ENCODE measurements at places on chromosomes 6 and 20.

DNA sequence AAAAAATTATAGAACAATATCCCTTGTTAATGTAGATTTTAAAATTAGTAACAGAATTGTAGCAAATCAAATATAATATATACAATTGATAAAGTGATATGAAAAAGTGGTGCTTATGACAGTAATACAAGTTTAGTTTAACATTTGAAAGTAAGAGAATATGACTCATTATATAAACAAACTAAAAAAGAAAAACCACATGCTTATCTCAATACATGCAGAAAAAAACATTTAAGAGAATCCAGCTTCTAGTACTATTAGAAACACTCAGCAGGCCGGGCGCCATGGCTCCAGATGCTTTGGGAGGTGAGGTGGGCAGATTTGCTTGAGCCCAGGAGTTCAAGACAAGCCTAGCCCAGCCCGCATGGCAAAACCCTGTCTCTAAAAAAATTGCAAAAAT, 60.7 kb upstream of the LAMA2 start:
- no peak for DNase-seq

DNA sequence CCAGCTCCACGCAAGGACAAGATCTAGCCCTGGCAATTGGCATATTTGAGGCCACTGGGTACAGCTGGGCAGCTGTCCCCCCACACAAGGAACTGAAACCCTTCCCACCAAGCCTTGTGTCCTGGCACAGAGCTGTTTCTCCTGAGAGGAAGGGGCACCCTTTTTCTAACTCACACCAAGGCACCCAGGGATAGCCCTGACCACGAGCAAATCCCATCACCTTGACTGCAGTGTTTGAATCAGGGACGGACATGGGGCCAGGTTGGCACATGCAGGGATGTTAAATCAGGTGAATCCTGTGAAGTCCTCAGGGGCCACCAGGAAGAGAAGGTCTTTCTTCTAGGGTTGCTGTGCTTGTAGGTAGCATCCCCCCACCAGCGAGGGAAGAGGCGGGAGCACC, 246.6 kb downstream of the PREX1 start:
- no peak for DNase-seq

DNA sequence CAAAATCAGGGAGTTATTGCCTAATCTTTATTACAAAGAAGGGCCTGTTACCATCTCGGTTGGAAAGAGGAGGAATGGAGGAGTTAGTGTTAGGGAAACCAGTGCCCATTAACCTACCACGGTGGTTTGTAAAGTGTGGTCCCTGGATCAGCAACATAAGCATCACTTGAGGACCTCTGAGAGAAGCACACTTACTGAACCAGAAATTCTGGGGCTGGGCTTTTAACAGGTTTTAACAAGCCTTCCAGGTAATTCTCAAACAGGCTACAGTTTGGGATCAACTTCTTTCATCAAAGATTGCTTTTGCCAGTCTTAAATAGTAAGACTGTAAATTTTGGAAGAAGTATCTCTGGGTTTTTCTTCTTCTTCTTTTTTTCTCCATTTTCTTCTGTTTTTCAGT, 329.5 kb upstream of the JAG1 start:
- no peak for DNase-seq

- no peak for DNase-seq
These were observed 39.8 kb downstream of the ADTRP start for GRCh38 chr6:11738661-11739375.

DNA sequence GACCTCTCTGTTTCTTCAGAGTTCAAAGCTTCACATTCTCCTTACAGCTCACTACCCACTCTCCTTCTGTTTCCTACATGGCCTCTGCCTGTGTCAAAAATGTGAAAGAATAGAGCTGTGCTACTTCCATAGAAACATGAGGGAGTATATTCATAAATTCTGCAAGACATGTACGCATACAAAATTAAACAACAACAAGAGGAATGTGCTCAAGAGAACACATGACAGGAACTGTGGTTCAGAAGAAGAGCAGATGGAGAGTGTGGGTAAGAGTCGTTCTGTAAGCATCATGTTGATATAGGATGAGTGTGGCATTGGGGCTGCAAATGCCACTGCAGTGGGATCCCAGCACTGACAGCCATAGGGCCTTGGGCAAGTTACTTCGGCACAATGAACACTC, 266.6 kb upstream of the SASH1 start:
- DNase-seq = no peak

DNA sequence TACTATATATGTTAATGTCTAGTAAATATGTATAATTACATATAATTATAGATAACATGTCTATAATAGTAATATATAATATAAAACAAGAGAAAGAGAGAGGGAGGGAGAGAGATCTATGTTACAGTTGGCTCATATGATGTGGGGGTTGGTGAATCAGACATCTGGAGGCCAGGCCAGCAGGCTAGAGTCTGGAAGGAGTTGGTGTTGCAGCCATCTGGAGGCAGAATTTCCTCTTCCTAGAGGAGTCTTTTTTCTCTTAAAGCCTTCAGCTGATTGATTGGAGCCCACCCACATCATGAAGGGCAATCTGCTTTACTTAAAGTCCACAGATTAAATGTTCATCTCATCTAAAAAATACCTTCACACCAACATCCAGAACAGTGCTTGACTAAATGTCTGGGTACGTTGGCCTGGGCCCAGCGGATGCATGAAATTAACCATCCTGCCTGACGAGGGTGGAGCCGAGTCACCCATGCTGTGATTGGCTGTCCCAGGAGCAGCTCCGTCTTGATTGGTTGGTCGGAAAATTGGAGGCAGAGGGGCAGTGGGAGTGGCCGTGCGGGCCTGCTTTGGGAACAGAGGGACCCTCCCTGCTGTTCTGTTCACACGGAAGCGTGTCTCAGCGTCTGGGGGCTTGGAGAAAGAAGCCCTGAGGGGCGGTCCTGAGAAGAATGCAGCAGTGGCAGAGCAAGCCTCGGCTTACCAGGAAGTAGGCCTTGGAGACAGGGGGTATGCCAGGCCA, 392.4 kb downstream of the QKI start:
- DNase-seq = no peak

GRCh38 chr6:125114248-125114858, 39.2 kb upstream of the TPD52L1 start:
- DNase-seq = no peak

GRCh38 chr6:157293780-157294179, 29.5 kb downstream of the TMEM242 start:
- DNase-seq = no peak

- DNase-seq = peak; percentile 77
These were observed 10.0 kb upstream of the ARMC2 start for GRCh38 chr6:108838101-108838717.

- DNase-seq = no peak
These were observed 1.3 kb downstream of the PTK7 start for GRCh38 chr6:43077333-43077809.

DNA sequence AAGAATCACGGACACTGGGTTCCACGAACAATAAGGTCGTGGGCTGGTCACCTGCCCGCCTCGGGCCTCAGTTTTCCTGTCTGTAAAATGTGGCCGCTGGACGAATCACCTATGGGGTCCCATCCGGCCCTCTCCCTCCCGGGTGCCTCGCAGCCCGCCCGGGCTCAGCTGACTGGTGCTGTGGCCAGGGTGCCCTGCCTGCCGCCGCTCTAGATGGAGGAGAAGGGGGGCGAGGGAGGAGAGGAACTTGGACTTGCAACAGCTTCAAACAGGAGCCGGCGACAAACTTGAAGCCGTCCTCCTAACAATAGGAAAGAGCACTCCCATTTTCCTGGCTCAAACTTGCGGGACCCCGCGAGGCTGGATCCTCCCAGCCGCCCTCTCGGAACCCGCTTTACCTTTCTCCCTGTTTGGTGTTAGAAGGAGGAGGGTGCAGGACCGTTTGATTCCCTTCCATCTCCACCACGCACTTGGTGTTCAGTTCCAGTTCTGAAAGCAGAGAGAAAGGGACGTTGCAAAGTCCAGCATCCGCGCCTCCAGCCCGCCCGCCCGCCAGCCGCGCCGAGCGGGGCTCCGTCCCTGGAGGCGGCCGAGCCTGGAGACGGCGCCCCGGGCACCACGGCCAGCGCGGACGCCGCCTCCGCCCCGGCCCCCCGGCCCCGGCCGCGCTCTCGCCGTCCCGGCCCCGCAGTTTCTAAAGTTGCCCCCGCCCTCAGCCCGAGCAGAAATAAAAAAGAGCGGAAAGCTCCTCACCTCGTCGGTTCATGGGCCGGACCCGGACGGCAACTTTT, 584 bp downstream of the KIF13A start:
- peak; percentile 85 for DNase-seq

DNA sequence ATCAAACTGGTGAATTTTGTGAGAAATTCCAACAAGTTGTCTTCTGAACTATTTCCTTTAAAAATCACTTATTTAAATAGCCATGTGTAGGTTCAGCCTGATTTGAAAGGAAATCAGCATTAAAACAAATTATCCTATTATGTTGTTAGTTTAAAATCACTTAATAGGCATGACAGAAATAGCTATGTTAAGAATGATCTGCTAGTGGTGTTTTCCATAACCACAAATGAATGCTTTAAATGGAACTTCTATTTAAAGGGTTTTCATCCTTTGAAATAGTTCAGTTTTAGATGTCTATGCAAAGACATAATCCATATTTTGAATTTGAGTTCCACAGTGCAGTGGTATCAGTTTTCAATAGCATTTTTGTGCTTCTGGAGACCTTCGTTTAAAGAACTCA, 120.1 kb downstream of the PLEKHG1 start:
- DNase-seq = no peak

DNA sequence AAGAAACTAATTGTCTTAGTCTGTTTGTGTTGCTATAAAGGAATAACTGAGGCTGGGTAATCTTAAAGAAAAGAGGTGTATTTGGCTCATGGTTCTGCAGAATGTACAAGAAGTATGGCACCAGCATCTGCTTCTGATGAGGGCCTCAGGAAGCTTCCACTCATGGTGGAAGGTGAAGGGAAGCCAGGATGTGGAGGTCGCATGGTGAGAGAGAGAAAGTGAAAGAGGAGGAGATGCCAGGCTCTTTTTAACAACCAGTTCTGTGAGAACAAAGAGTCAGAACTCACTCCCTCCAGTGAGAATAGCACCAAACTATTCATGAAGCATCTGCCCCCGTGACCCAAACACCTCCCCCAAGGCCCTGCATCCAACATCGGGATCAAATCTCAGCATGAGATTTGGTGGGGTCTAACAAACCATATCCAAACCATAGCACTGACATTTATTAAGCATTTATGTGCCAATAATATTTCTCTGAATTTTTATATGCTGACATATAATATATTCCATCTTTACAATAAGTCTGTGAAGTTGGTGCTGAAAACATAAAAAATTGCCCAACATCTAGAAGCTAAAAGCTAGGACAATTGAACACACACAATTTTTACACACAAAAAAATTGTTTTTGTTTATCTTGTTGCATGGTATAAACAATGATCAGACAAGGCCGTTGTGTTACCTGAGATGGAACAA, 29.2 kb upstream of the BTN3A2 start:
- no peak for DNase-seq

DNA sequence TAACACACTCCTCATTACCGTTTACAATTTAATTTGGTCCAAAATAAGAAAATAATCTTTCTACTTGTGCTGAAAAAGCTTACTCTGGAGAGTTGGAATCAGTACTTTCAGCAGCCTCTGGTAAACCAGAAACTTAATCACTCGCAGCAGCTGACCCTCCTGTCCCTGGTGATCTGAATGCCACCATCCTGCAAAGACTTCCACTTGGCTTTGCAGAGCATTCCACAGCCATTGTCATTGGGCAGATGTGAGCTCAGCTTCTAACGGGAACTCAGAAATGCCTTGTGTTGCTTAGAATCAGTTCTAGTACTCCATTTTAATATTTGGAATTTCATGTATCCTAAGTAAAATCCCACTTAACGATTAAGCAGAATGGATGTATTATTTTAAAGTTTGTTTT, 59.7 kb downstream of the PHACTR1 start:
- DNase-seq = no peak

DNA sequence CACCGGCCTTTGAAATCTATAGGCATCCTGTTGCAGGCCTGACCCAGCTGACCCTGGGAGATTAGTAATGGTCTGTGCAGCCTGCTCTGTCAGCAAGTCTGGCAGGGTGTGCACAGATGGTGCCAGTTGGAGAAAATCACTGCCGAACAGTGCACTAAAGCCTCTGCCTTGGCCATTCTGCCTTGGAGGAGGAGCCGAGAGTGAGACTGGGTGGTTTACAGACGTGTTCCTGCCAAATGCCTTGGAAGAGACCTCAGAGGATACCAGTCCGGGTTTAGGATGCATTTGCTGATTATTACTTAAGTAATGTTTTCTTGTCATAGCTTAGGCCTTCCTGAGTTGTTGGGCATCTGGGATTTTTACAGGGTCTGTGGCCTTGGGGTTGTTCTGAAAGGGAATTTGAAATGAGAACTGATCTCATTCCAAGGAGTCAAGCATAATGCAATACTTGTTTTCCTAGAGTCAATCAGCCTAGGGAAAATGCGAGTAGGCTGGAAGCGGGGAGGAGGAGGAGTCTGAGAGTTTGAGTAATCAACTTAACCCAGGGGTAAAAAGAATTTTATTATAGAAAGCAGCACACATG, 292.1 kb downstream of the SOX4 start:
- no peak for DNase-seq

- no peak for DNase-seq
These were observed 74.1 kb downstream of the LAMA4 start for GRCh38 chr6:112180095-112180820.

- peak; percentile 74 for DNase-seq
These were observed 559 bp downstream of the APMAP start for GRCh38 chr20:24991897-24992486.

DNA sequence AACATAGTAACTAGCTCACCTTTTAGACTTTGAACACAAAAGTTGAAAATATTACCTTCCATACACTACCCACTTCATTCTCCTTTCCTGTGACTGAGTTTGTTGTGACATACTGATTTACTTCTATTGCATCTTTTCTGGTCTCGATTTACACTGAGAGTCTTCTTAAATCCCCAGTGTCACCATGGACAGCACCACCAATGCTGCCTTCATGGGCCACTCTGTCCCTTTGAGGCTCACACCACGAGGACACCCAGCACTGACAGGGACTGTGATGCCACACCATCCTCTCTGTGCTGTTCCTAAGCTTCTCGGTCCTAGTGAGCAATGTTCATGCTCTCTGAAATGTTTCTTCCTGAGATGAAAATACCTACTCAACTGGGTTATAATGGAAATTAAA, 337.1 kb upstream of the IRAK1BP1 start:
- DNase-seq = no peak

GRCh38 chr20:34410336-34410735, 47.3 kb downstream of the ITCH start:
- DNase-seq = no peak

Measured in upper lobe of right lung (tissue), 1 donor.